ENCODE measurements at places on chromosomes 7 and 10.

DNA sequence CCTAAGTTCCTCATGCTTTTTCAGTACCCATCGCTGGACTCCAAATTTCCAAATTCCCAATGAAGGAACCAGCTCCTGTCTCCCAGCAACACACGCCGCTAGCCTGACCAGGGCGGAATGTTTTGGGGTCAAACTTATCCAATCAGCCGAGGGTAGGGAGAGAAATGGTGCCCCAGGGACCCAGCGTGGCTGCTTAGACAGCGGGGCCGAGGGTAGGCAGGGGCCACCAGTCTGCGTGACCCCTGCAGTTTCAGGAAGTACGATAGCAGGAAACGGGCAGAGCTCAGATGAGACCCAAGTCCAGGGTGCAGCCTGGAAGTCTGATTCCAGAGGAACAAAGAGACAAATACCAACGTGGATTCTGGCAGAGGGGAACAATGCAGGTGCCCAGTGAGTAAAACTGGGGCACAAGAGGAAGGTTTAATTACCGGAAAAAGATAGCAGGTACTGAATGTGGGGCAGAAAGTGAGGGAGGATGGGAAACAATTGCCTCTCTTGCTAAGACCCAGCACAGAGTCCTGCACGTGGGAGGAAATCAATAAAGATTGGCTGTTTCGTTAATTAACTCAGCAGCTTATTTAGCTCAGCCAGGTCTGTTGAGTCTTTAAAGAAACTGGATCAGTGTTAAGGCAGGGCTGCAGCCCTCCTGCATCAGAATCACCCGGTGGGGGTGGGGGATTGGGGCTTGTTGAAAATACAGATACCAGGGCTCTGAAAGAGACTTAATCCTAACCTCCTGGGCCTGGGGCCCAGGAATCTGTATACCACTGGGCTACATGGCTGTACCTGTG, 50.4 kb upstream of the NFE2L3 start:
- no peak for DNase-seq

GRCh38 chr7:157041004-157041403, 30.5 kb upstream of the MNX1 start:
- no peak for DNase-seq

GRCh38 chr7:38928506-38928905, 19.5 kb upstream of the VPS41 start:
- no peak for DNase-seq

DNA sequence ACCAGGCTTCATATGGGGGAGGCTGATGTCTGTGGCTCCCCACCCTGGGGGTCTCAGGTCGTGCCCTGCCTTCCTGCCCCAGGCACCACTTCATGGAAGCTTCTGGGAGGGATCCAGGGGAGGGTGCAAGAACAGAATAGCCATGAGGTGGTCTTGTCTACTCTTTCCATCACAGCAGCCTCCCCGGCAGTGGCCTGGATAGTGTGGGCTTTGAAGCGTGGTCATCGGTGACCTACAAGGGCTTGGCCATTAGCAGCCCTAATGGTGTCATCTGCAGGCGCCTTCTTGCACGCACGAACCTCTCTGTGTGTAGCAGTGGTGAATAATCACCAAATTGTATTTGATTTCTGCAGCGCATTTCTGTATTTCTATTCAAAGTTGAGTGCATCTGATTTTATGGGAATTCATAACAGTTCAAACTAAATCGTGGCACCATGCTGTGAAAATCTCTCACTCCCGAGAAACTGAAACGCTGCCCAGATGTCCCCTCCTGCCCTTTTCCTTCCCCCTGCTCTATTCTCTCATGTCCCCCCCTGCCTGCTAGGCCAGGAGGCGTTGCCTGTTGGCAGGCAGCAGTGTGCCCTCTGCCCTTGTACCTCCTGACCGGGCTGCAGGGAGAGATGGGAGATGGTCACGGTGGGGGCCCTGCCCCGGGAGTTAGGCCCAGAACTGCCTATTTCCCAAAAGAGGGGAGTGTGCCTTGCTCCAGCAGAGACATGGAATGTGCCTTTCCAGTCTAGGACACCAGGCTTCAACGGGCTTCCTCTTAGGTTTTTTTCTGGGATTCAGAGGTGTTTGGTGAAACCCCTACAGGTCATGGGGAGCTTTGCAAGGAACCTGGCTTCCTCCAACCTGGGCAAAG, 34.8 kb downstream of the CDH23 start:
- no peak for DNase-seq

GRCh38 chr7:76428149-76428823, 3.5 kb downstream of the ZP3 start:
- DNase-seq: no peak

- no peak for DNase-seq
These were observed 12.4 kb downstream of the PAPOLB start for GRCh38 chr7:4849390-4849789.

- peak; percentile 16 for DNase-seq
These were observed 32.7 kb upstream of the NPVF start for GRCh38 chr7:25260862-25261494.

GRCh38 chr10:98790817-98791216, 344.1 kb upstream of the HPS1 start:
- peak; percentile 13 for DNase-seq

- DNase-seq: no peak
These were observed 191.8 kb upstream of the CDCA7L start for GRCh38 chr7:22137466-22137865.

All from AG08396 (cell line).